Fibroblast of skin of right biceps (primary cell): ENCODE measurements at places on chromosomes 7 and 10.

GRCh38 chr10:93267521-93267920 lies 193.8 kb downstream of the CYP26A1 start:
- no peak for DNase-seq

DNA sequence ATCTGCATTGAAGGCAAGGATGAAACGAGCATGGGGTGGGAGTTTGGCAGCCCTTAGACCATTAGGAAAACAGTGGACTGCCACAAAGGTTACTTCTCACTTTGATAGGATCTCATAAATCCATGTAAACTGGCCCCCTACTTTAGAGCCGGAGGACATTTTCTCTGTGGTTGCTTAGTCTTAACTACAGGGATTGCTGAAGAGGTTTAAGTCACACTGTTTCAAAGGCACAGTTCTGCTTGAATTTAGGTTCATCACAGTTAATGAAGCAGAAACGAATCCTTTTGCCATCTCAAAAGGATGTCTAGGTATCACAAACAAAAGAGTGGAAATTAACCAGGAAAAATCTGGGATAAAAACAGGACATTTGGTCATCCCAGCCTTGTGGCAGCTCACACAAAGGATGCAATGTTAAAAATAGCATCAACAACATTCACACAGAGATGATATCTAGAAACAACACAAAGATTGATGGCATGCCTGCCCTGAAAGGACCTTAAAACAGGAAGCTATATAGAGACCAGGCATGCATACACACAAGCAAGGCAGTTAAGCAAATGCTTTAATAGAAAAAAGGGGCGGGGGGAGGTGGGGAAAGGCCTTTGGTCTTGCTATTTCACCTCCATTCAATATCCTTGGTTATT lies 74.0 kb downstream of the DOCK4 start:
- peak; percentile 26 for DNase-seq

DNA sequence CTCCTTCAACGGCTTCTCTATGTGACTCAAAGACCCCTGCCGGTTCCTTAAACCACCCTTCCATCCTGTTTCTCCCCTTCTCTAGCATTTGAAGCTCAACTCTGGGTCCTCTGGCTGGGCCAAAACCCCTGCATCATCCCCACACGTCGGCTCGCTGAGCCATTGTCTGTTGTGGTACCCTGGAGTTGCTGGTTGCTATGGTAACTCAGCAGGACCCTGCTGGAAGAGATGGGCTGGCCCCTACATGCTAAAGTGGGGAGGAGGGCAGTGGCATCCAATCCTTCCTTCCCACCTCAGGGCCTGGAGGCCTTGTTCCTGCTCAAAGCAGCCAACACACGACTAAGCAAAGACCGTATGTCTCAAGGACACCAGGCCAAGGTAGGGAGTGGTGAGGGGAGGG lies 452.5 kb downstream of the PLXNA4 start:
- DNase-seq, result no peak

GRCh38 chr10:113743594-113743993 lies 7.9 kb upstream of the PLEKHS1 start:
- DNase-seq, result no peak
